ENCODE measurements at places on chromosomes 6 and 20. TPM values are rescaled to one million over a fixed set of nuclear protein-coding genes. Genes with fewer than 3 reads are reported as not detected.

The SLC24A3 gene
- 1.5 TPM for total RNA-seq

The BTNL2 gene
- total RNA-seq, result not detected

The TREM2 gene
- not detected for total RNA-seq

The EEF1A2 gene
- 0.09 TPM for total RNA-seq

The ZBTB9 gene
- 4.1 TPM for total RNA-seq

The SGK2 gene
- total RNA-seq, result not detected

The LRRN4 gene
- 1.0 TPM for total RNA-seq

The APOBEC2 gene
- not detected for total RNA-seq

The GPR6 gene
- total RNA-seq, result not detected

The LAMA5 gene
- total RNA-seq, result 41.1 TPM

The PPP1R14C gene
- total RNA-seq, result not detected

The LKAAEAR1 gene
- total RNA-seq, result not detected

The SEL1L2 gene
- total RNA-seq, result not detected

The SDCBP2 gene
- 5.8 TPM for total RNA-seq

The SRXN1 gene
- 37.5 TPM for total RNA-seq

The LTB gene
- 0.17 TPM for total RNA-seq

The ATAT1 gene
- total RNA-seq, result 2.0 TPM

The TRPC4AP gene
- total RNA-seq, result 78.0 TPM

The RIPPLY2 gene
- total RNA-seq, result not detected

The TSHZ2 gene
- total RNA-seq, result 16.3 TPM

The TPMT gene
- 6.8 TPM for total RNA-seq

The NTSR1 gene
- total RNA-seq, result not detected

The CST4 gene
- not detected for total RNA-seq

The EGFL8 gene
- 1.6 TPM for total RNA-seq

The BMP2 gene
- total RNA-seq, result 1.2 TPM

The ANGPT4 gene
- total RNA-seq, result under 0.01 TPM

The SRSF12 gene
- total RNA-seq, result 0.51 TPM

The ZNF831 gene
- total RNA-seq, result not detected

The SMLR1 gene
- not detected for total RNA-seq

The ANKEF1 gene
- 0.68 TPM for total RNA-seq

The GCNT2 gene
- total RNA-seq, result not detected

The HLA-DQA1 gene
- total RNA-seq, result not detected

The EDEM2 gene
- total RNA-seq, result 14.6 TPM

The TCF15 gene
- not detected for total RNA-seq

The FERMT1 gene
- 3.7 TPM for total RNA-seq

The GHRH gene
- not detected for total RNA-seq

The RCAN2 gene
- total RNA-seq, result not detected

The KCNQ5 gene
- total RNA-seq, result 0.17 TPM

The ERVFRD-1 gene
- total RNA-seq, result not detected

The KLC4 gene
- 15.3 TPM for total RNA-seq

The SYNGAP1 gene
- 2.6 TPM for total RNA-seq

The ATP6V1G2 gene
- 2.7 TPM for total RNA-seq

The CGA gene
- not detected for total RNA-seq

The BMP6 gene
- total RNA-seq, result 2.3 TPM

The C6orf118 gene
- total RNA-seq, result not detected

The HLA-DQA2 gene
- not detected for total RNA-seq

The UBD gene
- not detected for total RNA-seq

Measured in pericardium fibroblast (primary cell).